ENCODE measurements at places on chromosomes 16 and 17.

GRCh38 chr17:7881276-7882054 lies 7.1 kb upstream of the CHD3 start:
- no peak for DNase-seq

DNA sequence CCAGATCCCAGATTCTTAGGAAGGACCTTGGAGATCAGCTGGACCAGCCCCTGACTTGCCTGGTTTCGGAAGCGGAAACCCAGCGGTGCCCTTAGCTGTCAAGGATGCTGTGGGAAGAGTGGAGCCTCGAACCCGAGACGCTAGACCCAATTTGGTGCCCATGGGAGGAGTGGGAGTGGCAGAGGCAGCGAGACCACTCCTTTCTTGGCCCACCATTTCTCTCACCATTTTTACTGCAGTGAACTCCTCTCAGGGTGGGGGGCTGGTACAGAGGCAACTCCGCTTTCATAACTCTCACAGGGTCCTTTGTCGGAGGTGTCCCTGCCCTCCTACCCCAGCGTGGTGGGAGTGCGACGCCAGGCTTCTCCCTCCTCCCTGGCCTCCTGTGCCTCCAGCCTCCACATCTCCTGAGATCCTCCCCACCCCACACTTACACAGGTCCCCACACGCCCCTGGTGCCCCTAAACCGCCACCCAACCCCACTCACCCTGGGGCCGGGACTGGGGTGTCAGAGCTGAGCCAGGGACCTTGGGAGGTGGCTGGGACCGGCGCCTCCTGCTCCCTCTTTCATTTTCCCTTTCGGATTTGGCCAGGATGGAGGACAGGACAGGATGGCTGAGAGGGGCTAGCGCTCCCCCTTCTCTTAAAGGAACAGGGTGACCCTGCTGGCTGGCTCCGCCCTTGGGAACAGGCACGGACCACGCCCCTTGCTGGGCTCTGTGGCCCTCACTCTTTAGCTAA lies at the start of gene GJD3:
TSS of gene GJD3 (minus strand) at position 617 of the 741 bp plus-strand sequence. CDS start 922 bp downstream, outside the sequence.
- no peak for DNase-seq

DNA sequence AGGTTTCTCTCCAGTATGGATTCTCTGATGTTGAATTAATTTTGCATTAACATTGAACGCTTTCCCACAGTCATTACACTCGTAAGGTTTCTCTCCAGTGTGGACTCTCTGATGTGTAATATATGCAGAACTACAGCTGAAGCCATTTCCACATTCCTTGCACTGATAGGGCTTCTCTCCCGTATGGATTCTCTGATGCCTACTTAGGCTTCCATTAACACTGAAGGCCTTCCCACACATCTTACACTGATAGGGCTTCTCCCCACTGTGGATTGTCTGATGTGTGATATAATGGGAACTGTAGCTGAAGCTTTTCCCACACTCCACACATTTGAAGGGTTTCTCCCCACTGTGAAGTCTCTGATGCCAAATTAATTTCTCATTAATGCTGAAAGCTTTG lies 7.2 kb upstream of the TLE7 start:
- no peak for DNase-seq

- DNase-seq: no peak
Measured at GRCh38 chr16:2664574-2664982, 17.7 kb upstream of the KCTD5 start.

DNA sequence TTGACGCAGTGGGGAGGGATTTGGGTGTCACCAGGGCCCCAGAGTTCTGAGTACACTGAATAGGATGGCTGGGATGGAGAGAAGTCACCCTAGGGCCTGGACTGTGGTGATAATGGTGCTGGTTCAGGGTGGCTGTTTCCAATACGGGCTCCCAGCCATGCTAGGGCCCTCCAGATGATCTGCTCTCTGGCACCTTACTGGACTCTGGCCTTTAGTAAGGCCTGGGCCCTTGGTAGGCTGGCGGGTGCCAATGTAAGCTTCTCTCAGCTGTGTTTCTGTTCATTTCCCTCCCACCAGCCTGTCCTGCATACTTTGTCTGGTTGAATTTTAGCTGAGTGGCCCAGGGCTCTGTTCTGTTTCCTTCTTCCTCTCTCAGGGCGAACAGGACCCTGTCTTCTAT lies 2.8 kb downstream of the PLA2G15 start:
- no peak for DNase-seq

- DNase-seq: no peak
Measured at GRCh38 chr17:49956780-49957179, 12.2 kb upstream of the DLX4 start.

Data from stimulated activated CD4-positive, alpha-beta T cell treated with anti-CD3 and anti-CD28 coated beads, Interleukin-1b, Interleukin-23, amount 100 ng/mL, for 24 hours (primary cell).